ENCODE measurements at places on chromosomes 13 and 19.

DNA sequence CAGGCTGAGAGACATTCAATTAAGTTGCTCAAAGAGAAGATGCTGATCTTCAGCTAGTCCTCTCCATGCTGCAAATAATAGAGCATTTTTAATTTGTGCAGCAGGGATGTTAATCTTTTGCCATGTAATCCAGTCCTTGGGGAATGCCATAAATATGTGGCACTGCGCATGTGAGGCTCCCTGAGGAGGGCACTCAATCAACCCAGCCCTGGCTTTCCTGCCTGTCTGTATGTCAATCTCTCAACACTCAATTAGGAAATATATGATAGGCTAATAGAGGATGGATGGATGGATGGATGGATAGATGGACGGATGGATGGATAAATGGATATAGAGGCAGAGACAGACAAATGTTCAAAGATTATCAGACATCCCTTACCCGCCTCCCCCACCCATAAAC, 31.6 kb upstream of the POP4 start:
- no peak for DNase-seq

- no peak for DNase-seq
Observed at GRCh38 chr19:55689411-55690108, 14.5 kb downstream of the EPN1 start.

DNA sequence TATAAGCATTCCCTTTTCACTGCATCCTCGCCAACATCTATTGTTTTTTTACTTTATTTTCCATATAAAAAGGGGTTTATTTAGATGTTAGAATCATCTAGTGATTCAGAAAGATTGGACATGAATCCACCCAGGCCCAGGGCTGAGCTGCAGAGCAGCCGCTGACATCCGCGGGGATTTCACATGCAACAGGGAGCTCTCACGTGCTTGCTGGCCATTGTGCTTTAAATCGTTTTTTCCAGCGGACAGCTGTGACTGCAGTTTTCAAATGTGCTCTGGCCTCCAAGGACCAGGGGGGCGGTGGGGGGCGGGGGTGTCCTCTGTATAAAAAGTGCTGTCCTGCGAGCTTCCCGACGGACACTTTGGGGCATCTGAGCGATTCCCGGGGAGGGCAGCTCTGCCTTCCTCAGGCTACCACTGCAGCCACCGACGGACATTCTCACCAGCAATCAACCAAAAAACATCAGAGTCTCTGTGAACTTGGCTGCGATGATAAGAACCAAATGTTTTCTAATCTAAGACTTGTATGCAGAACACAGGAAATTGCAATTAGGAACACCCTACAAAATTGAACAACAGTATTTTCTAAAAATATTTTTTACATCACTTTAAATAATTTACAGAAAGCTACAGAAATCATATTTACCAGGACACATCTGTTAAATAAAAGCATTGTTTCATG, 12.6 kb downstream of the RB1 start:
- DNase-seq, result no peak

GRCh38 chr13:25118378-25118905, 22.5 kb downstream of the PABPC3 start:
- DNase-seq, result no peak

GRCh38 chr13:20796791-20797508, 23.2 kb upstream of the EEF1AKMT1 start:
- DNase-seq, result no peak

DNA sequence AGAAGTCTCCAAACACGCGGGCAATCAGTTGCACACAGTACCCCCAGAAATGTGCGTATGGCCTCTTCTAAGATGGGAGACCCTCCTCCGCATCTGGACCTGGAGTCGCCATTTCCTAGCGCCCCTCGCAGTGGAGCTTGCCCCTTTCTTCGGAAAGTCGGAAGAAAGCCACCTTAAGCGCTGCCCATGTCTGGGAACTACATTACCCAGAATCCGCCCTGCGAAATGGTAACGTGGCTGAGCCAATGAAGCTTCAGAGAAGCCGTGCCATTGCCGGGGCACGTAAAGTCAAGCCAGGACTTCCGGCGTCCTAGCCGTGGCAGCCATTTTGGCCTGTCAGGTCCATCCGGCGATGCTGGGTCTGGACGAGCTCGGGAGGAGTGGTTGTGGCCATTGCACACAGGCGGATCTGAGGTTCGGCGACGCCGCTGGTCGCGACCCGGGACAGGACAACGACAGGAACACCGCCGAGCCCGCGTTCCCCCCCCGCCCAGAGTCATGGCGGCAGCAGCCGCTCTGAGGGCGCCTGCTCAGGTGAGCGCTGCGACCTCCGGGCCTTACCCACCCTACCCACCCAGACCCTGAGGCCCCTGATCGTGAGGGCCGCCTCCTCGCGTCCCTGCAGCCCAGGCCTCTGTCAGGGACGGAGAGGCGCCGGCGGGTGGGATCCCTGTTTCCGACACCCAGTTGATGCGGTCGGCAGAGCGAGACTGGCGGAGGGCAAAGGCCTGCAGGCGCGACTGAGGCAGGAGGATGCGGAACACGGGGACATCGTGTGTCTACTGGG, at the start of gene ZNF586:
Gene ZNF586 (plus strand): TSS at position 332 of the 787 bp plus-strand sequence. CDS start 167 bp downstream, at position 499.
- DNase-seq, result peak; percentile 93

DNA sequence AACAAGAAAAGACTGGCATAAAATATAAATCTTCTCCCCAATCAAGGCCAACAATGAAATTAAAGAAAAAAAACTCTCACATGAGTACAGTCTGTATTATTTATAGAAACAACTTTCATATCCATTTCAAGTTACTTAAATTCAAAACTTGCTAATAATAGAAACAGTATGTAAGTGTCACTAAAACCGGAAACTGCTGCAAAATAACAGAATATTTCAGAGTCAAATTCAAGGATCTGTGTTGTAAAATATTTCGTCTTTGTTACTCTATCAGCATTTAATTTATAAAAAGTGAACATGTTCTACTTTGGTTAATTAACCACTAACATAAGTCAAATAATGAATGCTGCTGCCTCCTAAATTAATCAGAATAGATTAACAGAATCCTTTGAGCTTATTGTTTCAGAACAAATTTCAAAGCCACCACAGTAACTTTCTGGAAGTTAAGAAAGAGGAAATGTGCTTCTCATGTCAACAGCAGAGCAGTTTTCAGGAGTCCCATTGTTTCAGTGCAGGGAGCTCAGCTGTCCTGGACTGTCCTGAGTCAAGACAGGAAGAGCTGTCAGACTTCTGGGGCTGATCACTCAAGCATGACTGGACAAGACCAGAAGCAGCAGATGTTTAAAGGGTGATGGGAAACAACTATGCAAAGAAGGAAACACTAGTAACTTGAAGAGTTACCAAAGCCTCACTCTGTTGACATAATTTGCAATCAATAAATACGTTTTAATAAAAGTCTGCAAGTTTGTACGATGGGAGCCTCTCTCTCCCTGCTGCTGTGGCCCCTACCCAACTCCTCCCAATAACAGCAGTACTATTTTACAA, 76.9 kb downstream of the FOXO1 start:
- DNase-seq, result no peak

GRCh38 chr13:97327506-97328221, 105.5 kb downstream of the MBNL2 start:
- DNase-seq, result no peak

GRCh38 chr19:18254546-18255503, 19.4 kb downstream of the IQCN start:
- DNase-seq, result peak; percentile 65

DNA sequence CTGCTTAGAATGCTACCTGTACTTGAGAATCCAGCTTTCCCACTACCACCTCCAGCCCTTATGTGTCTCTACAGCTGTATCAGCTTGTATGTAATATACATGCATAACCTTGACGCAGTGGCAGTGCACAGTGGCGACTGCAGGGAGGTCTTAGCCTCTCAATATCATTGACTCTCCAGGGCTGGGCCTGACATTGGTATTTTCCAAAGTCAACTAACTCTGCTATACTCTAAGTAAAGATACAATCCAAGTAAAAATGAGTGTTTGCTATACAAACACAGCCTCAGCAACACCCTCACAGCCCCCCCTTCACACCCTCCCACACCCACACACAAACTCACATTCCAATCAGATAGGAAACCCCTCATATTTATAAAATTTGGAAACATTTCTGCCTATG, 6.7 kb upstream of the UBL3 start:
- no peak for DNase-seq

DNA sequence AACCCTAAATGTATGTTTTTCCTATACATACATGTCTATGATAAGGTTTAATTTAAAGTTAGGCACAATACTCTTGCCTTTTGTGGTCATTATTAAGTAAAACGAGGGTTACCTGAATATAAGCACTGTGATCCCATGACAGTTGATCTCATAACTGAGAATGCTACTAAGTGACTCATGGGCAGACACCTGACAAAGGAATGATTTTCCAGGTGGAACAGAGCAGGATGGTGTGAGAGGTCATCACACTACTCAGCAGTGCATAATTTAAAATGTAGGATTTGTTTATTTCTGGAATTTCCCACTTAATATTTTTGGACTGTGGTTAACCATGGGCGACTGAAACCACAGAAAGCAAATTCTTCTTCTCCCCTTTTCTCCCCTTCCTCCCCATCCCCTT, 178.9 kb downstream of the UGGT2 start:
- no peak for DNase-seq

DNA sequence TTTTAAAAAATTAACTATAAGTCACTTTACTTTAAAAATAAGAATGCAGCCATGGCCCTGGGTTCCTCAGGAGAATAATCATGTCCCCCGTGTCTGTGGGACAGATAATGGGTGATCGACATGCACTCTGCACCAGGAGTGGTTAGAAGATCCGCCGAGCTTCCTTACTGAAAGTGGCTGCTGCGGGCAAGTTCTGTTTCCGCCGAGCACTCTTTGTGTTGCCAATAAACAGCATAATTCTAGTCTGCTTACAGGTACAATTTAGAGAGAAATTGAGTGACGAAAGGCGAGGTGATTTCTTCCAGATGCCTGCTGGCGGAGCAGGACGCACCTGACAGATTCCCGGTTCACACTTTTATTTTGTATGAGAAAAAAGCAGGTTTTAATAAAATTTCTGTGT, 139.0 kb downstream of the SOX1 start:
- DNase-seq, result no peak

DNA sequence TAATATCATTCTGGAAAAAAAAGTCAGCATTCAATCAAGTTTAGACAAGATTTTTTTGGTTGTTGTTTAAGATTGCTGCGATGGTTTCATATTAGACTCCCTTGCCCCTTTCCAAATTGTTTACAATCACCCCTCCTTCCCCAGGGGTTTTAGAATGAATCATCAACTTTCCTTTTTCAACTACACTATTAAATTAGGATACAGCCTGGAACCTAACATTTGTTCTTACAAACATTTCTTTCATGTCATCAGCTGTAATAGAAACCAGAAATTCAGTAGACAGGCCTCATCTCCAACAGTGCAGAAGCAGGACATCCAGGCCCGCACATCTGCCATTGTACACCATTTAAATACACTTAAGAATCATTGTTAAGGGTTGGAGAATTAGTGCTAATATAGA, 44.4 kb upstream of the WDFY2 start:
- DNase-seq, result no peak

DNA sequence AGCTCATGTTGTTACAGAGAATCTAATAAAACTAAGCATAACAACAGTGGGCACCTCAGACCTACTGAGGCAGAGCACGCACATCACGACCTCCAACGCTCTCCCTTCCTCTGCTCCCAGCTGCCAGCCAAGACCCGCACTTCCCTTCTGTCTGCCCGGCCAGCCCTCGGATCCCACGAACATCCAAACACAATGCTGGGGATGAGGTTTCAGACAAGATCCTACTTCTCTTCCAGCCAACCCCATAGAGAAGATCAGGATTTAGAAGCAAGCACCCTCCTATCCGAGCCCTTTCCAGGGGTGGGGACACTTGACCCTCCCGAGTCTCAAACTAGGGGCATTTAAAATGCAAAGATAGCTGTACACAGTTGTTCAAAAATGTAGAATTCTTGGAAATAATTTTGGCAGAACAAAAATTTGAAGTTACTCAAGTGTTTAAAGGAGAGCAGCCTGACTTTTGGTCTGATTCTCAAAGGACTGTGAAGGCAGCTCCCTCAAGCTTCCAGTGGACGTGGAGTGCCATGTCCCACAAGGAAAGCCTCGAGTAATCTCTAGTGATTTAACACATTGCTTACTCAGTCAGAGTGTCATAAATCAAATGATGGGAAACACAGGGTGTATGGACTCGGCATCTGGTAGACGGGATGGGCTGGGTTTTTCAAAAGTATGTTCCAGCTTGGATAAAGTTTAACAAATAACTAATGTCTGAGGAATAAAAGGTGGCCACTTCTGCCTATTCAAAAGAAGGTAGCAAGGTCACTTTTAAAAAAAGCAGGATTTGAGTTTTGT, 32.8 kb downstream of the ANKRD10 start:
- DNase-seq, result no peak

- no peak for DNase-seq
Observed at GRCh38 chr19:49222011-49222410, 64.4 kb downstream of the TRPM4 start.

DNA sequence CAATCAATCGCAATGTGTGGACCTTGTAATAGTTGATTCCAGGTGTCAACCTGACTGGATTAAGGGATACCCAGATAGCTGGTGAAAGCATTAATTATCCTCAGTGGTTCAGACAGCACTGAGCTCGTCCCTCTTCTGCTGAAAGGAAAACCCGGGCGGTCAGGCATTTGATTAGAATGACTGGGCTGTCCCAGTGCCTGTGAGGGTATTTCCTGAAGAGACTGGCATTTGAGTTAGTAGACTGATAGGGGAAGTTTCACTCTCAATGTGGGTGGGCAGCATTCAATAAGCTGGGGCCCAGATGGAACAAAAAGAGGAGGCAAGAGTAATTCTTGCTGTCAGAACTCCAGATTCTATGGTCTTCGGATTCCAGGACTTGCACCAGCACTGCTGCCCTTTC, 31.9 kb downstream of the KPNA3 start:
- DNase-seq, result no peak

DNA sequence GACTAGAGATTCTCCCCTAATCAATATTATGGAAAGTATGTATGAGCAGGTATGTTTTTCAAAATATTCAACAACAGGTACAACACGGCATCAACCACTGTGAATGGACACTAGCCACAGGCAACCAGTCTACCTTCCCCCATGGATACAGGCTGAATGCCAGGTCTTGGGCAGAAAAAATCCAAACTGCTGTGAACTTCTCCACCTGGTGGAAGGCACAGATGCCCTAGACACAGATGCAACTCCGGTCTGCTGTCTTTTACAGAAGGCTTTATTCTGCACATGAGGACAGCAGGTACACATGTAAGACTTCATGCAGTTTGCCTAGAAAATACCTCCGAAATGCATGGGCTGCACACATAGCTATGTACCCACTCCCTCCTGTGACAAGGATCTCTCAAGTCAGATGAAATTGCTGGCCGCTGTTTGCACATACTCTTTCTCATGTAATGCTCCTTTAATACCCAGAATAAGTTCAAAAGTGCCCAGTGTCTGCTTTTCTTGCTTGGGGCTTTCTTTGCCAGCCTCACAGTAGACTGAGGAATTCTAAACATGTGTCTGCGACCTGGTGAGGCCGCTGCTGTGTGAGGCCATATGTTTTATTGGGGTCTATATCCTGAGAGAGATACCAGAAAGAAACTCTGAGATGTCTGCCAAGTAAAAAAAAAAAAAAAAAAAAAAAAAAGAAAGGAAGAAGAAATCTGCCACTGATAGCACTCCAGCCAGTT, 325.9 kb downstream of the FOXO1 start:
- no peak for DNase-seq

All from NCI-H1105 (cell line).